NCI-H748 treated with DMSO at 0.1 percent for 48 hours (cell line): ENCODE measurements at places on chromosomes 2 and 18.

DNA sequence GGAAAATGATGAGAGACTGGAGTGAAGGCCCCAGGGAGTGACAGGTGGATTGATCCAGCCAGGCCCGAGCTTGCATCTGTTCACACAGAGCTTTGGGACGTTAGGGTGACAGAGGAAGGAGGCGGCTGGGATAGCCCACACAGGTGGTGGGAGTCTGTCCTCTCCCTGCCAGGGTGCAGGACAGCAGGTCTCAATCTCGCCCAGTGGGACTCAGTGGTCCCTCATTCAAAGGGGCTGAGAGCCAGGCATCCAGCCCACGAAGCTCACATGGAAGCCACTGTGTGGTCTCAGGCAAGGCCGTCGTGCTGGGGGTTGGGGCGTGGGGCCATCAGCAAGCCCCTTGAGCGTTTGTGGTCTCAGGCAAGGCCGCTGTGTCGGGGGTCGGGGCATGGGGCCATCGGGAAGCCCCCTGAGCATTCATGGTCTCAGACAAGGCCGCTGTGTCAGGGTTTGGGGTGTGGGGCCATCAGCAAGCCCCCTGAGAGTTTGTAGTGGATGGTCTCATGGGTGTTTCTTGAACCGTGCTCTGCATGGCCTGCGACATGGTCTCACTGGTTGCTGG, 8.3 kb downstream of the KCNG2 start:
- DNase-seq = no peak

DNA sequence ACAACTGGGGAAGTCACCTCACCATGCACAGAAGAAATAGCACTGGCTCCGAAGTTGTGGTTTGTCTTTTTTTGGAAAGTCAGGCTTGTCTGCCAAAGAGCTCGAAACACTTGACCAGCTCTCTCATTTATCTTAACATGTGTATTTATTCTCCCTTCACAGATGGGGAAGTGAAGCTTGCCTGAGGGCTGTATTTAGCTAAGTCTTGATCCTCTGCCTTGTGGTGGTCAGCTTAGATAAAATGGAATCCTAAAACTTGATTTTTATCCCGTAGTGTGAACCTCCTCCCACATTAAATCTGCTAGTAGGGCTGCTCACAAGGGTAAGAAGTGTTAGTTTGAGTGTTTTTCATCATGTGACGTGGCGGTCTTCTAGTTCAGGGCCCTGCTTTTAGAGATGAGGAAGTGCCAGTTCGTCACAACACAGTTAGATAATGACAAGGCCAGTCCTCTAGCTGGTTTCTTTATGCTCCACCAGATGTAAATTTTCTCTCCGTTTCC, 89.7 kb downstream of the TMEM247 start:
- no peak for DNase-seq

DNA sequence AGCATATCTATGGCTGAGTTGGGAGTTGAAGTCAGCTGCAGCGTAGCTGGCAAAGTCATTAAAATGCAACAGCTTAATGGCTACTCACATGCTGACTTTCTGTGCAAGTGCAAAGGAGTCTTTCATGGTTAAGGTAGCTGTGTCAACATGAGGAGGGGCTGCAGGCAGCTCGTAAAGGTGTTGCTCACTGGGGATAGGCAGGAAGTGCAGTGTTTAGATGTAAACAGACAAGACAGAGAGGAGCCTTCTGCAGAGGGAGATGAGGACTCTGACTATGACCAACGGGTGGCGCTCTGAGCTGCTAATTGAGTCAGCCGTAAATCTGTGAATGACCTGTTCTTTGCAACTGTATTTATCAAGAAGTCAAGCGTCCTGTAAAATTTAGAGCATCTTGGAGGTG, 22.3 kb upstream of the CAVIN2 start:
- peak; percentile 96 for DNase-seq

DNA sequence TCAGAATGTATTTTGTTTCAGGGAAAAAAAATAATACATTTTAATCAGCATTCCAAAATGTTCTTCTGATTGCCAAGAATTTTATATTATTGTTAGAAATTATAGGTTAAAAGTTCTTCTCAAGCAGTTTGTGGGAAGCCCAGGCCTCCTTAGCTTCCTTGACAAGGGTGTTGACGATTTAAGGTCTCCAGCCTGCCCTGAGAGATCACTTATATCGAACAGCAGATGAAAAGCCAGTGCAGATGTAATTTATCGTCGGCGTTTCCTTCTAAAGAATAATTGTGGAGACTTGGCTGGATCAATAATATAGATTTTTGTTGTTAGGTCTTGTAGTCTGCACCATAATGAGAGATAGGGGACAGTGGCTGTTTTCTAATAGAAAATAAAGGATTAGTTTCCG, 280.6 kb downstream of the ZNF407 start:
- no peak for DNase-seq

DNA sequence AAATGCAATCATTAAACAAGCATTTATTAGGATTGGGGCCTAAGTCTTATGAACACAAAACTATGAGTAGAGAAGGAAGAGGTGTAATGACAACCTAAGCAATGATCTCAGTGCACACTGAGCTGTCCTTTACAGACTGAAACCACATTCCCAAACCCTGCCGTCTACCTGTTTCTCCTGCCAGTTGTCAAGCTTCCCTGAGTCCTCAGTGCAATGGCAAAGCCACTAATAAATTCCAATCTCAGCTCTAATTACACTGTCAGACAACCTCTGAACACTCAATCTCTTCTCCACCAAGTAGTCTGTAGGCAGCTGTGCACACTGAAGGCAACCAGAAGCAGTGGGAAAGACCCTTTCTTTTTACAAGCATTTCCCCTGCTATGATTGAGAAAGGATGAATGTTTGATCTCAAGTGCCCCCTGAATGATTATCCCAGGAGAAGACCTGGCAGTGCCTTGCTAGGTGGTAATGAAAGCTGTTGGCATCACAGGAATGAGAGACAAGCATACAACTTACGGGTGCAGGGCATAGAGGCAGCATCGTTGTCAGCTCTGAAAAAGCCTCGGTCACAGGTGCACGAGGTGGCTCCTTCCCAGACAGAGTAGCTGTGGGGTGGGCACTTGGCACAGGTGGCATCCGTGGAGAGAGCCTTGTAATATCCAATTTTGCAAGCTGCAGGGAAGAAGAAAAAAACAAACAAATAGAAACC, 71.4 kb downstream of the EPHA4 start:
- DNase-seq = no peak

DNA sequence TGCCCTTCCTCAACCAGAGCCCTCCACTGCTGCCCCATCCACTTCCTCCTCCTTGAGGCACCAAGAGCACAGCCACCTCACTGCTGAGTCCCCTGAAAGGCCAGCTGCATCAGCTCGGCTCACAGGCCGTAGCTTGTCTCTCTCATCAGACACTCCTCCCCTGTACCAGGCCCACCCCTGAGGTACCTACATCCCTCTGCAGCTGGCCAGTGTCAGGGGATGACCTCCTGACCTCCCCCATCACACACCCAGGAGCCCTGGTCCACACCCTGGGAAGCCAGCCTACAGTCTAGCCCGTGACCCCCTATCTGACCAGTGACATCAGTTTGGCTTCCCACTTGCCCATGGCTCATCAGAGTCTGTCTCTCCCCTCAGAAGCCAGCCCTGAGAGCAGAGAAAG, 205.6 kb downstream of the TNS1 start:
- DNase-seq = no peak

DNA sequence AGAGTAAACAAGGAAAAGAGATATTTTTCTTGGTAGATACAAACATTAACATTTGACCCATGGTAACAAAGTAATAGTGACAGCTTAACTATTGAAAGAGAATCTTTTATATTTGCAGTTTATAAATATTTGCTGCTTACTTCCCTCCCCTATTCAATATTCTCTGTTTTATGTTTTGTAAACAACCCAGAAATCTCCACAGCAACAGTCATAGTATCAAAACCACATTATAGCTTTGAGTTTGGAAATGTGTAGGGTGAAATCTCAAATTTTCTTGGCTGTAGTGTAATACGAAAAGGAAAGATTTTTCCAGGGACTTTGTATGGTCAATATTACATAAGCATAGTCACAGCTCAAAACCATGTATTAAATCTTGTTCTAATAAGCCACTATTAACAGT, 511.2 kb downstream of the METTL4 start:
- peak; percentile 41 for DNase-seq

DNA sequence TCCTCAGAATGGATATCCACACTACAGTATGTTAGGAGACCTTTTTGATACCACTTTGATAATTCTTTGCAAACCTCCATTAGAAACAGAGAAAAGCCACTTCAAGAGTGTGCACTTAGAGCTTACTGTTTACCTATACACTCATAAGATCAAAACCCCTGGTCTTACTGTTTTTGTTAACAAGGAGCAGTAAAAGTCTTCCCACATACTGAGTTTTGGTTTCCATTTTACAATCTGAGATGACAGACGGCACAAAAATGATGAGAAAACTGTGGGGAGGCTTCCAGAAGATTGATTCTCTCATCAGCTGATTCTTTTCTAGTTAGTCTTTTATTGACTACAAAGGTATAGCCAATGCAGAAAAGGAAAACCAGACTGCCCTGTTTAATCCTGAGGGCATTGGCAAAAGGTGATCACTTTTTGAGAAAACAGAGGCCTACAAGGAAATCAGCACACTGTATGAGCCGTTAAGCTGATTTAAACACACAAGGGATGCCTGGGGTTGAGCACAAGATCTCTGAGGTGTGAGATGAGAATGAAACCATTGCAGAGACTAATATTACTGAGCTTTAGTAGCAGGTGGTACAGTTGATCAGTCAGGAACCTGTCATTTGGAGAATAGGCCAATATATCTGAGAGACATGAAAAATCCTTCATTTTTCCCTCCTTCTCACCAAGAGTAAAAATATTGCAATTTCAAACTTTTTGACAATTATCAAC, 368.6 kb downstream of the GRB14 start:
- no peak for DNase-seq

DNA sequence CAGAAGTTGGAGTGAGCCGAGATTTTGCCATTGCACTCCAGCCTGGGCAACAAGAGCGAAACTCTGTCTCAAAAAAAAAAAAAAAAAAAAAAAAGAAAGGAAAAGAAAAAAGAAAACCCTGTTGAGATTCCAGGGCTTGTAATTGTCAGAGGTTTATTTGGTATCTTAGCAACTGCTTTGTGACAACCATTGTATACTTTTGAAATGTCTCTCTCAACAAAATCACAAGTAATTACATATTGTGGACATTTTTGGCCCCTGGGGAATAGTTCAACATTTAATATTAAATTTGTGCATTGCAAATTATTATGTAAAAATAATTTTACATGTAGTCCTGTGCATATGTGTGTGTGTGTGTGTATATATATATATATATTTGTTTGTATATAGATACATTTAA, 270.8 kb downstream of the GALNT13 start:
- DNase-seq = no peak

DNA sequence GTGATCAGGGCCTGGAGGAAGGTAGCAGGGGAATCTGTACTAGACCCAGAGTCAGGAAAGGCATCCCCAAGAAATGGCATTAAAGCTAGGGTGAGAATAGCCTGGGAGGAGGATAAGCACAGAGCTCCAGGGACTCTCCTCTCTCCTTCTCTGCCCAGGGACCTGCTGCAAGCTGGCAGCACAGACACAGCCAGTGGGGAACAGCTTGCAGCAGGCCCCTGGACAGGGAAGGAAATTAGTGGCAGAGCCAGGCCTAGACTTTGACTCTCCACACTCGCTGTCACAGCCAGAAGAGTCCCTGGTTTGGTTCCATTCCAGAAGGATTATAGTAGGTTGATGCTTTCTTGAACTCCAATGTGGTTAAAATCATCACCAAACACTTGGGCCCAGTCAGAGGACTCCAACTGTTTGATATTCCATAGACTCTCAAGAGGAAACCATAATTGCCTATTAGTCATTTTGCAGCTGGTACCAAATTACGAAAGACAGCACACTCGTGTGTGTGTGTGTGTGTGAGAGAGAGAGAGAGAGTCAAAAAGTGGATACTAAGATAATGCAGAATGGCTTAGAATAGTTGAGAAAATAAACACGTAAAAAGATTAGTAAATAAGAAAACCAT, 95.5 kb upstream of the ATP8B1 start:
- no peak for DNase-seq

DNA sequence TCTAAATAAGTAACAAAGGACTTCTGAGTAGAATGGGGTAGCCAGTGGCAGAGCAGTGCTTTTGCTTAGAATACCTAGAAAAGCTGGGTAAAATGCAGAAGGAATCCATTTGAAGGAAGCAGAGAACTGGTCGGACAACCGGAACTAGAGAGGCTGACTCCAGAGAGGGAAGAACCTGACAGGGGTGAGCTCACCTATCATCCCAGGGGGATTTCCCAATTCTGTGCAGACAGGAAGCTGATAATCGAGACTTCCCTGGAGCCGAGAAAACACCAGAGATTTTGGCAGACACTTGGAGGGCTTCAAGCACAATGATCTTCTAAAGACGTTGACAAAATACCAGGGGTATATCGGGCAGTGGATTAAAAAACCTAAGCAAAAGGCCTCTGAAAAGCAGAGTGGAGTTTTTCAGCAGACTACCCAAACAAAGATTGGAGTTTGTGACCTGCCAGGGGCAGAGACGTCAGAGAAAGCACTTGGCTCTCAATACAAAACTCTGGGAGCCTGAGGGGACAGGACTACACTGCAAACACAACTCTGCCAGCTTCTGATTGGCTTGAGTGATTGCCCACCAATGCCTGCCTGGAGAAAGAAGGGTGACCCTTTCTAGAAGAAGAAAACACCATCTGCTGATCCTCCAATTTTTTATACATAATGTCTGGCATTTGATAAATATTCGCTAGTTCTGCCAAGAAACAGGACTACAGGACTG, 67.5 kb upstream of the TTN start:
- DNase-seq = no peak

DNA sequence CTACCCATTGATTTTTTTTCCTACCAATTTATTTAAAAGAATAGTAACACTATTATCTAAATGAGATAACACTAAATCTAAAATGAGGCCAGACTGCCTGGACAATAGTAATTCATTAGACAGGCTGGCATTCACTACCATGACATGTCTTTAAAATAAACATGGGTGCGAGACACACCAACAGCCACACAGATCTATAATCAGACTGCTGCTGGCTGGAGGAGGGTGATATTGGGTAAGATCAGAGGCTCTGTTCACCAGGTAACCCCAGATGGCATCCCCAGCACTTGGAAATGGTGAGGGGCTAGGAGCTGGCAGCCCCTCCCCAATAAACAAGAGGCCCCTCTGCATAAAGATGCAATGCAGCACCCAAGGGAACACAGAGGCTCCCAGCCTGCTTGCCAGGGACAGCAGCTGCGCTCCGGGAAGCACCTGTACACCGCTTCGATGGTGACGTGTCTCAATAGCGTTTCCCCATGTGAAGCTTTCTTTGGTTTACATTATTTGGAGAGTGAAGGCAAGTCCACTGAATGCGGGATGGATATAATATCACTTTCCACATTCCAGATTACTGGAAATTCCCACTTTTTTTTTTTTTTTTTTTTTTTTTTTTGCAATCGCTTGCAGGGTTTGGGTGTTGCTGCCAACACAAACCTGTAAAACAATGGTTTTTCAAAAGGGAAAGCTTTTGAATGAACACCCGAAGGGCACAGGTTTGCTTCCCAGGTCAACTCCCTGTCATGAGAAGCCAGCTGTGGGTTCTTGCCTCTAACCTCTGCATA, 159.0 kb downstream of the ZNF516 start:
- DNase-seq = no peak

DNA sequence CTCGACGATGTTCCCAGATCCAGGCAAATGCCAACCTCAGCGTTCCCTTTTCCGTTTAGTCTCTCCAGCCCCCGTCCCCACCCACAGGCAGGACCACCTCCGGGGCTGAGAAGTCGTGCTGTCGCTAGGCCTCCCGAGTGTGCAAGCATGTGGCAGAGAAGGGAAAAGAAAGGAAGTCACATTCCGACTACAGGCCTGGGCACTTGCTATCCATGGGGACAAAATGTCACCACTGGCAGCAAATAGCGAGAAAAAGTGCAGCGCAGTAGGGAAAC, 420 bp downstream of the PIGN start:
- DNase-seq = peak; percentile 70

- no peak for DNase-seq
These were observed 157.1 kb downstream of the BCL2 start for GRCh38 chr18:63162271-63163014.
